ENCODE measurements at places on chromosomes 7 and 10. TPM values are rescaled to one million over a fixed set of nuclear protein-coding genes. Genes with fewer than 3 reads are reported as not detected.
A peak's percentile ranks its signal among the peaks of the same experiment; 100 is the strongest.

The BLNK gene
- 0.59 TPM for total RNA-seq

DNA sequence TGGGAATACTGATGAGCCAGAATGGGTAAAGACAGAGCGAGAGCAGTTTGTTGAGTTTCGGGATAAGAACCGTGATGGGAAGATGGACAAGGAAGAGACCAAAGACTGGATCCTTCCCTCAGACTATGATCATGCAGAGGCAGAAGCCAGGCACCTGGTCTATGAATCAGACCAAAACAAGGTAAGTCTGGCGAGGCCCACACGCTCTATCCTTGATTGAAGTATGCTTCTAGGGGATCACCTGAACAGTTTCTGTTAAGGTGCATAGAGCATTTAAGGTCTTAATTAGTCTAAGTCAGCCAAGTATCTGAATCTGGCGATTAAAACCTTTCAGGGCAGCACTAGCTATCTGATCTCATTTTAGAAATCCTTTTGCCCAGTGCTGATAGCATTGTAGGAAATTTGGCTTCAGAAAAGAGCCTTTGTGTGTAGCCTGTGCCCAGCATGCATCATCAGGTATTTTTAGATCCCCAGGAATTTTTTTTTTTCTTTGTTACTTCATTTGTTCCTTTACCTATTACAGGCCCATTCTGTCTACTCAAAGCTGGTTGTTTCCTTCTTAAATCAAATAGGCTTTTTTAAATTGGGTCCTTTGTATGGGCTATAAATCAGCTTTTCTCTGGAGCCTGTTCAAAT is 8.0 kb downstream of the OPN1SW start:
- H3K27me3 ChIP-seq, result no peaks in the 10 kb centered on the region
- peaks cover 34% of the 10 kb centered on the region for H3K36me3 ChIP-seq
- no peak for DNase-seq
- no peak overlapping the region for H3K4me3 ChIP-seq

DNA sequence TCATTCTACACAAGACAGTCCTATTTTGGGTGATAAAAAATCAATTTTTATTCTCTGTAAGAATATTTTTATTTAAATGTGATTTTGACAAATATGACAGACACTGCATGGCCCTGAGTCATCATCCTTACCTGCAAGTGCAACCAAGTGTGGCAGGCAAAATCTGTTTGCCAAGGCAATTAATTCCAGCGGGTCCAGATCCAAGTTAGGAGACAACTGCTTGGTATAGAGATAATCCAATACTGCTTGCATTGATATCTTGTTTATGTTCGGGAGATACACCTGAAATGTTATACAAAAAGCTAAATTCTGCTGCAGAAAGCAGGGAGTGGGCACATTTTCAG is 66.2 kb downstream of the RHOBTB1 start:
- H3K27me3 ChIP-seq, result no peaks in the 10 kb centered on the region
- H3K36me3 ChIP-seq, result no peaks in the 10 kb centered on the region

The DIP2C gene
- total RNA-seq, result 15.4 TPM

GRCh38 chr7:47337531-47337930 is 244.4 kb downstream of the TNS3 start:
- no peak overlapping the region for H3K4me3 ChIP-seq
- no peak overlapping the region for H3K27ac ChIP-seq
- no peaks in the 10 kb centered on the region for H3K27me3 ChIP-seq
- DNase-seq, result no peak

DNA sequence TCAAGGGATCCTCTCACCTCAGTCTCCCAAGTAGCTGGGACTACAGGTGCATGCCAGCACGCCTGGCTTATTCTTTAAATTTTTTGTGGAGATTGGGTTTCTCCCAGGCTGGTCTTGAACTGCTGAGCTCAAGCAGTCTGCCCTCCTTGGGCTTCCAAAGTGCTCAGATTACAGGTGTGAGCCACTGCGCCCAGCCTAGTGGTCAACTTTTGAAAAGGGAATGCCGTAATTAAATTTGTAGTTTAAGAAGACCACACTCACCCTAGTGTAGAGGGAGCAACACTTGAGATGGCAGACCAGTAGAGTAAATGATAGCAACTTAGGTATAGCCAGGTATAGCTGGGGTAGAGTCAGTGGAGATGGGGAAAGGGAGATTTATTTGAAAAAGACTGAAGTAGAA is 17.6 kb downstream of the ZRANB1 start:
- H3K4me3 ChIP-seq, result no peak overlapping the region
- H3K27me3 ChIP-seq, result no peaks in the 10 kb centered on the region
- H3K36me3 ChIP-seq, result no peaks in the 10 kb centered on the region
- peaks cover 17% of the 10 kb centered on the region for H3K4me1 ChIP-seq

DNA sequence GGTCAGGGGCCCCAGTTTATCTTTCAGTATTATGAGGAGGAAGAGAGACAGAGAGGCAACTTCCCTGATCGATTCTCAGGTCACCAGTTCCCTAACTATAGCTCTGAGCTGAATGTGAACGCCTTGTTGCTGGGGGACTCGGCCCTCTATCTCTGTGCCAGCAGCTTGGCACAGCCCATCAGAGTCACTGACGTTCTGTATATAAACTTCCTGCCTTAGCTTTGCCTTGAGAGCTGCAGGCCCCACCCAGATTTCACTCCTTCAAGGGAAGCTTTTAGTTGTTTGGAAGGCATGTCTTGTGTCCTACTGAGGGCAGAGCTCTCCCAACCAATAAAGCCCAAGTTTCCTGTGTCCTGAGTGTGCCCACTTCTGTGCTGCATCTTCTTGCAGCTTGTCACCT is 242.5 kb upstream of the PRSS58 start:
- no peaks in the 10 kb centered on the region for H3K27me3 ChIP-seq
- DNase-seq, result no peak
- no peak overlapping the region for H3K4me3 ChIP-seq
- H3K36me3 ChIP-seq, result no peaks in the 10 kb centered on the region
- H3K27ac ChIP-seq, result no peak overlapping the region

The WIPF3 gene
- 8.6 TPM for total RNA-seq

DNA sequence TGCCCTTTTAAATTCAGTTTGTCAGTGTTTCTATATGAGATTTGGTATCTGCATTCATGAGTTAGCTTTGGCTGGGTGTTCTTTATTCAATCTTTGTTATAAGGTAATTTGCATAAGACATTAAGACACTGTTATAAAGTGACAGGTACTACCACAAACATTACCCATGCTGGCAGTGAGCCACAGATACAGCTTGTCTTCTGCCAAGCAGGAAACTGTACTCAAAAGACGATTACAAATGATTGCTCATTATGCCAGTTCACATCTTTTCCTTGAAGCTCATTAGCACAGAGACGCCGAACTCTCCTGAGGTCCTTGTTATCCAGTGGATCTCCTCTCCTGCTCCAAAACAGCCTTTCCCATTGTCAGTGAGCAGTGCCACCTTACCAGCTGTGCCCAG is 30.4 kb downstream of the AMPH start:
- H3K4me3 ChIP-seq, result no peak overlapping the region
- DNase-seq, result no peak
- no peaks in the 10 kb centered on the region for H3K36me3 ChIP-seq
- peaks cover 17% of the 10 kb centered on the region for H3K27me3 ChIP-seq
- H3K4me1 ChIP-seq, result no peaks in the 10 kb centered on the region
- H3K27ac ChIP-seq, result no peak overlapping the region

The BTBD16 gene
- total RNA-seq, result 0.27 TPM

DNA sequence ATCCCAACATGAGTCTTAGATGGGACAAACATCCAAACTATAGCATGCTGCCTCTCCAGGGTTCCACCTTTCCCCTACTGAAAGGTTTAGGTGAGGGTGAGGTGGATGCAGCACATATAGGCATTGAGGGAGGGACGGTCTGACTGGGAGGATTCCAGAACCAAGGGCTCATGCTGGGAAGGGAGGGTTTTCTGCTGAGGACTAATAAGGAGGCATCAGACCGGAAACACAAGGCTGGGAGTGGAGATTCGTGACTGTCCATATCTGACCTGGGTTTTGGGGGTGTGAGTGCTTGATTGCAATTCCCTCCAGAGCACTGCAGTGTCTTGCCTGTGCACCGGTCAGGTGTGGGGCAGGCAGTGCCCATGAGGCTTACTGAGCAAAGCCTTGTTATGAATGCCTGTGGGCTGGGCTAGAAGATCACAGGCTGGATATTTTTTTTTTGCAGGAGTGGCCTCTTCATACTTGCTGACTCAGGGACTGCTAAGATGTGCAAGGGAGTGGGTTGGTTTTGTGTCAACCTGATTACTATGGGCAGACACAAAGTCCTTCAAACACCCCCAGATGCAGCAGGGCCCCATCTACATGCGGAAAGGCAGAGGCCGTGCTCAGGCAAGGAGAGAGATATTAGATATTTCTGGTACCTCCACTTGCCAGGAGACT is 26.7 kb downstream of the DMBT1 start:
- H3K4me1 ChIP-seq, result no peaks in the 10 kb centered on the region
- H3K27me3 ChIP-seq, result no peaks in the 10 kb centered on the region
- H3K27ac ChIP-seq, result no peak overlapping the region

GRCh38 chr10:112701878-112702255 is 248.2 kb upstream of the TCF7L2 start:
- no peak overlapping the region for H3K4me3 ChIP-seq
- H3K27ac ChIP-seq, result no peak overlapping the region
- no peak for DNase-seq
- H3K36me3 ChIP-seq, result no peaks in the 10 kb centered on the region
- H3K27me3 ChIP-seq, result no peaks in the 10 kb centered on the region
- no peaks in the 10 kb centered on the region for H3K4me1 ChIP-seq

The BET1 gene
- 17.2 TPM for total RNA-seq

DNA sequence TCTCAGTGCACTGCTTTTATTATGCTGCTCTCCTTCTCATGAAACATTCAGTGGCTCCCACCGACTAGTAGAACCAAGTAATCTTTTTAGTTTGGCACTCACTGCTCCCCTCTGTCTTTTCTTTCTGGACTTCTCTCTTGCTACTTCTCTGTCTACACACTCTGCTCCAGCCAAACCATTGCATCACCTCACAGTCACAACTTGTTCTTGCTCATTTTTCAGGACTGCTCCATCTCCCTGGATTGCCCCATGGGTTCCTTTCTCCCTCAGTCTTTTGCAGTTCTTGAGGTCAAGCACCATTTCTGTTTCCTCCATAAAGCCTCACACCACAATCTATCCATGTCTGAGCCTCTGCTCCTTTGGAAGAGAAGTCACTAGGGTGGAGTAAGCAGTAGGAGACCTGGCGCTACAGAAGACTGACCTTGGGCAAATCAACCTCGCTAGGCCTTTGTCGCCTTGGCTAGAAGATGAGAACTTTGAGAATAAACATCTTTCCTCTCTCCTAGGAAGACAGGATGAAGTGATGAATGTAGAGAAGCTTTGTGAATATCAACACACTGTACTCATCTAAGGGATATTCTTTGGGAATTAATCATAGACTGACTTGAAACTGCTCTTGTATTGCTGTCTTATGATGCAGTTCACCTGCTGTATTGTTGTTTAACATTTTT is 186.2 kb downstream of the LRMDA start:
- DNase-seq, result no peak
- no peaks in the 10 kb centered on the region for H3K36me3 ChIP-seq
- H3K4me1 ChIP-seq, result no peaks in the 10 kb centered on the region
- H3K27ac ChIP-seq, result no peak overlapping the region

The GDF2 gene
- total RNA-seq, result not detected

DNA sequence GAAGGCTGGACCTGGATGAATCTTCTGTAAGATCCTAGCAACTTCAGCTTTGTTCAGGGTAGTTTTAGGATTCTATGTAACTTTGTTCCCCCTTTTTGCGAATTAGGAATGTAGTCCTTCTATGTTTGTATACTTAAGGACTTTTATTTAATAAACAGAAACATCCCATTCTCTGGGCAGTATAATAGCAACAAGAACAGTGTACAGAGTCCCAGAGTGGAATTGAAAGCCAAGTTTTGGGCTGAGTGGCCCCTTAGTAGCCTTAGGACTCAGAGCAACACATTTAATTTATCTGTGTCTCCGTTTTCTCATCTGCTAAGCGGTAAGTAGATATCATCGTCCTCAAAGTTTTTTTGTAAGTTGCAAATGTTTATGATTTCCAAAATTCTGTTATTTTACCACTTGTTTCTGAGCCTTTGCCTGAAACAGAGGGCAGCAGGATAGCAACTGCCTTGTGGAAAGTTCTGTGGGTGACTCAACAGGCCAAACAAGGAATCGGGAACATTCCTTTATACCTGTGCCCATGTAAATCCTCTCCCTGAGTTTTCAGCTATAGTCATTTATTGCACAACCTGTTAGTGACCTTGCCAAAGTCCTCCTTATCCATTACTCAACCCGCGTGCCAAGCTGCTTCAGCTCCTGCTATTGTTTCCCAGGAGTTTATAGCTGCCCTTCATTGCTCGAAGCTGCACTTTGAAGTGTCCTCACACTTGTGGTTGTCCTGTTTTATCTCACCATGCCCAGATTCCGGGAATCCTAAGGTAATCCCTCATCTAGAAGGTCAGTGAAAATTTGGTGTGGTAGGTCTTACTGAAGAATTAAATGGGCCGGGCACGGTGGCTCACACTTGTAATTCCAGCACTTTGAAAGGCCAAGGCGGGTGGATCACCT is 199.1 kb upstream of the AHR start:
- H3K27ac ChIP-seq, result no peak overlapping the region
- no peaks in the 10 kb centered on the region for H3K27me3 ChIP-seq
- peak; percentile 69 for DNase-seq
- peaks cover 26% of the 10 kb centered on the region for H3K4me1 ChIP-seq
- no peaks in the 10 kb centered on the region for H3K36me3 ChIP-seq

The CCL26 gene
- 0.49 TPM for total RNA-seq

GRCh38 chr10:91238191-91238590 is 17.7 kb downstream of the PCGF5 start:
- no peak overlapping the region for H3K4me3 ChIP-seq
- no peaks in the 10 kb centered on the region for H3K4me1 ChIP-seq
- H3K27me3 ChIP-seq, result no peaks in the 10 kb centered on the region

DNA sequence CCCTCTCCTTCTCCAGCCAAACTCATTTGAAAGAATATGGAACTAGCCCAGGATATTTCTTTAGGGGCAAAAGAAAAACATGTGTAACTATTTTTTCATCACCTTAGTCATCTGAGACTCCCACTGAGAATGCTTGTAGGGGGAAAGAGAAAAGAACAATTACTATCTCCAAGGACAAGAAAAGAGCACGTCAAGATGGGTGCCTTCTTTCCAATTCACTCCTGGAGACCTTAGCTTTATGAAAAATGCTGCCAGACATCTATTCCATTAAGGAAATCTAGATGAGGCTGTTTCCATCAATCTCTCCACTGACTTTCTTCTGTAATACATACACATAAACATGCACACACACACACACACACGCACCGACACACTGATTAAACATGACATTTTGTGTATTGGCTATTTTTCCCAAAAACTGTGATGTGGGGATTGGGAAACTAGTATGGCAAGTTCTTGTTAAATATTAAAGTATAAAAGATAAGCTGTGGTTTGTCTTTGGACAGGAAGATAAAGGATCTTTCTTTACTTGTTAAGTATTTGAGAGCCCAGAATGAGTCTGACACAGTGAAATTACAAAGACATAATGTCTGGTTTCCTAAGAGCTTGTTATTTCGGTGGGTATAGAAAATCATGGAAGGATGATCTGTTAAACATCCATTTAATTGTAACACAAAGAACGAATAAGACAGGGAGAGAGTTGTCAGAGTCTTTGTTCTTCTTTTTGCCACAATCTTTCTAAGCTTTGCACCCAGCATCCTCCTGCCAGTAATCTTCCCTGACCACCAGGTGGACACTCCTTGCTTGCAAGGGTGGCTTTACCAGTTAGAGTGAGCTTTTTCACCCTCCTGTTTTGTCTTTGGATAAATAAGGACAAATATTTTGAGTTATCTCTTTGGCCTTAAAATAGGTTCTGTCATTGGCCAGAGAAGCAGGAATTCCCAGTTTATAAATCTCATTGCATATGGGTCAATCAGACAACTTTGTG is 177.3 kb upstream of the TMEM72 start:
- H3K4me3 ChIP-seq, result no peak overlapping the region
- H3K4me1 ChIP-seq, result no peaks in the 10 kb centered on the region
- no peaks in the 10 kb centered on the region for H3K36me3 ChIP-seq
- no peak for DNase-seq
- H3K27ac ChIP-seq, result no peak overlapping the region
- H3K27me3 ChIP-seq, result no peaks in the 10 kb centered on the region

Measured in HCT116 (cell line).